Stimulated activated CD4-positive, alpha-beta T cell treated with anti-CD3 and anti-CD28 coated beads, Interleukin-12 subunit alpha, Interleukin-12 subunit beta, amount 100 ng/mL, for 24 hours (primary cell): ENCODE measurements at places on chromosomes 11 and 22.

DNA sequence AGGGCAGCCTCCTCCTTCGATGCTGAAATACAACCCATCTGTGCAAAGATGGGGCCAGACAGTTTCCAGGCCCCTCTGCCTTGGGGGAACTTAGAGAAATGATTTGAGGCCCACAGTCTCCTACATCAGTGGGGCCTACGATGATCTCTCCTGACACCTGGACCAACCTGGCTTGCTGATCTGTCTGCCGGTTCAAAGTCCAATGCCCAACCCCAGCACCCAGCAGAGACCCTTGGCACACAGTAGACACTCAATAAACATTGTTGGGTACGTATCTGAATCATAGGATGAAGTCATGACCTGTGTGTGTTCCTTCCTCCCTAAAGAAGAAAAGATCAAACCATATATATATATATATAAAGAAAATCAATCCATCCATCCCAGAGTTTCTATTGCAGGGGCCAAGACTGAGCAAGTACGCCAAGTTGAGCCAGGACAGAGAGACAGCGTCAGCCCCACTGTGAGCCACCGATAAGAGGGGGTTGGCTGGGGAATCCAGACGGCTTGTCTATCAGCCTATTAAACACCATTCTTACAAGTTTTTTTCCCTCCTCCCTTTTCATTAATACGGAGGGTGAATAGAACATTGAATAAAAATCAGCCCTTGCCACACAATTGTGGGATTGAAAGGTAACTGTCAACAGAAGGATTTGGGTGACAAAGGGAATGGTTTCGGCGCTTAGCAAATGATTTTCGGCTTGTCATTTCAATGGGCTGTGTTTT is 244.1 kb downstream of the MN1 start:
- DNase-seq: no peak

GRCh38 chr22:24187731-24188644 is 6.7 kb downstream of the SUSD2 start:
- DNase-seq: no peak

DNA sequence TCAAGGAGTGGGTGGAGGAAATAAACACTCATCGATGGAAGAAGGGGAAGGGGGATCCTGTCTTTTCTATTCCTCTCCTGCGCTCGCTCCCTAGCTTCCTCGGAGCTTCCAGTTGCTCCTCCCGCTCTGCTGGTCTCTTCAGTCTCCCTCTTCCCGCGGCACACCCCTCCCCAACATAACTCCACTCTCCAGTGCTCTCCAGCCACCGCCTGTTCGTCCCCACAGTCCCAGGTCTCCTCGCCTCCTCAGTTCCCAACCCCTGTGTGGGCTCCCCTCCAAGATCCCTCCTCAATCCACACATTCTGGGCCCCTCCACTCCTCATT is 438 bp downstream of the ZW10 start:
- no peak for DNase-seq

DNA sequence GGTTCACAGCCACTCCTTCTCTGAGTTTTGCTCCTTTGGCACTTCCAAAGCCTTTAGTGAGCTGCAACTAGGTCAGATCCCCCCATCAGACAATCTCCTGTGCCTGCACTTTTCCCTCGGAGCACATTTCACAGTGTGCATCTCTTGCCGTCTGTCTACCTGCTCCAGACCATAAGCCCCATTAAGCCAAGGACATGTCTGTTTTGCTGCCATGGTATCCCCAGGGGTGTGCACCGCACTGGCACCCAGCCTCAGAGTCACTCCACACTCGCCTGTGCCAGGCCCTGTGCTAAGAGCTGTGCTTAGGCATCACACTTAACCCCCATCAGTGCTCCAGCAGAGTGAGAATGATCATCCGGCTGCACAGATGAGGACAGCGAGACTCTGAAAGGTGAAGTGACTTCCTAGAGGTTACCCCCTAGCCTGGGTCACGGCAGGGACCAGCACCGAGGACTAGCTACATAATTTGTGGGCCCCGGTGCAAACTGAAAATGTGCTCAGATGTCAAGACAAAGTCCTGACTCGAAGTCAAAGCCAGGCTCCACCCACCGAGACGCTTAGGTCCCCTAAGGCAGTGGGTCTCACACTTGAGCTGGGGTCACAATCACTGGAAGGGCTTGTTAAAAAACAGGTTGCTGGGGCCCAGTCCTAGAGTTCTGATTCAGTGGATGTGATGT is 33.9 kb downstream of the ARRB1 start:
- no peak for DNase-seq

DNA sequence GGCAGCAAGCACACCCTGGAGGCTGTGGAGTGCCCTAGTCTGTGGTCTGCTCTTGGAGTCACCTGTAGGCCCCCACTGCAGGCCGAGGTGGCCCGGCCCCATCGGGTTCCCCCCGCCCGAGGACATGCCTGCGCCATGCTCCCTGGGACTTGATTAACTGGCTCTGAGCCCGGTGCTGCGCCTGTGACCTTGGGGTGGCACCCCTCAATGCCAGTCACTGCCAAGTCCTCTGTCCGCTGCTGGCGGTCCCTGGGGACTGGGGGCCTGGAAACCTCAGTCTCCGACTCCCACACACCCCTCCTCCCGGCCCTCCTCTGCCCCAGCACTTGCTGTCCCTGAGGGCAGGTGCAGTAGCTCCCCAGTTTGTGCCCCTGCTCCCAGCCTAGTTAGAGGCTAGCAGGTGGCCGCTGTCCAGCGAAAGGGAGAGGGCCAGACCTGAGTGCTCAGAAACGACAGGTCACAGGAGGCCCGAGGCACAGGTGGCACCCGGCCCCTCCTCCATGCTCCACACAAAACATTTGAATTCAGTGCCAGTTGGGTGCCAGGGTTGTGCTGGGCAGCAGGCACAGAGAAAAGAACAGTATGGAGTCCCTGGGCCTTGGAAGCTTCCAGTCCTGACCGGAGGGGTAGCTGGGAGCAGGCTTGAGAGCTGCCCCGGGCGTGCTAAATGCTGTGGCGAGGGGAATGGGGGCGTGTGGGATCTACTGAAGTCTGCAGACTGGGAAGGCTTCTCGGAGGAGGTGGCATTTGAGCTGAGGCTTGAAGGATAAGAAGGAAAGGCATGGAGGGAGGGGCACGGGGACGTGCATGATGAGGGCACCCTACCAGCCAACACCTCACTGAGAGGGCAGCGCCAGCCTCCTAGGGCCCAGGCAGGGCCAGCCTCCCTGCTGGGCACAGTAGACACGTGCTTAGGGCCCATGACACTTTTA is 16.4 kb upstream of the FLRT1 start:
- DNase-seq: no peak

DNA sequence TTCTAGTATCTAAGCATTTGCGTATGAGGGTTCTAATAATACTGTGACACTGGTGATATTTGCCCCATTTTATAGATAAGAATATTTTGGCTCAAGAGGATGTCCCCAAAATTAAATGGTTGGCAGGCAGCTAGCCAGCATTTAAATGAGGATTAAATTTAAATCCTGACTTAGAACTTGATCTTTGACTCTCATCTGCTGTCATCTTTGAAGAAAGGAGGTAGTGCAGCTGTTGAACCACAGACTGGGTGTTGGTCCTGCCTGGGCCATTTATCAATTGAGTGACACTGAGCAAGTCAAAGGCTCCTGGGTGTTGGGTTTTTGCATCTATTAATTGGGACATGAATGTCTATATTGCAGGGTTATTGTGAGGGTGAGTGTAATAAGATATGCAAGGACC is 112.3 kb downstream of the INSC start:
- DNase-seq: no peak

DNA sequence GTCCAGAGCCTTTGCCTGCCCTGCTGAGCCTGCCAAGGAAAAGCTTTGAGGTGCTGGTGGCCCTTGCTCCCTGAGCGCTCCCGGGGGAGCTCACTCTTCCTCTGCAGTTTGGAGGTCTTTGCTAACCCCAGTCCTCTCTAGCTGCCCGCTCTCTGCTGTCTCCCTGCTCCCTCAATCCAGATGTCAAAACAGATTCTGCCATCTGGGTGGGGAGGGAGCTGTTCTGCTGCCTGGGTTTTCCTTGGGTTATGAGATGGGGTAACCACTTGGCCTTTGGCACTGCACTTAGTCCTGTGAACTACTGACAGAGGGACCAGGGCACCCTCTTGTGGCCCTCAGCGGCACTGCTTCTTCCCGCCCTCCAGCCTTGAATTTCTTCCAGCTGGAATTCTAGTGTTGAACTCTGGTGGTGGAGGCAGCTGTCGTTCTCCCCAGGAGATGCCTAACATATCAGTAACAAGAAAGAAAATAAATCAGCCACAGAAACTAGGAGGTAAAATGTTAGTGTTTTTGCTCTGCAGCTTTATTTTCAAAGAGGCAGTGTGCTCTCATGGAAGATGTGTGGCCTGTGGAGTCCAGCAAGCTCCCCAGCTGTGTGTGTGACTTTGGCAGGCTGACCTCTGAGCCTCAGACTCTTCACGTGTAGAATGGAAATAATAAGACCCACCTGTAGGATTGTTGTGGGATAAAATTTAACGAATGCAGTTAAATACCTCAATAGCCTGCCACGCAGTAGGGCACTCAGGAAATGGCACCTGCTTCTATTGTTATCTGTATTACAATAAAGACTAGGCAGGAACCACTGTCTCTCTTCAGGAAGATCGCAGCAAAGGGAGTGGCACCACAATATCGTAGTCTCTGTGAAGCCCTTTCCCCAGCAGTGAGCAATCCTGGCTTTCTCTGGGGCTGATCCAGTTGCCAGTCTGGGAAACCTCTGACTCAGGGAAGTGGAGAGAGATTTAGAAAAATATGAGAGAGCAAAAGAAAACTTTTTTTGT is 23.4 kb downstream of the ARFGAP2 start:
- peak; percentile 31 for DNase-seq

- DNase-seq: no peak
These were observed 48.8 kb downstream of the SMCO4 start for GRCh38 chr11:93494357-93494756.

GRCh38 chr11:117824571-117825537 is at the start of gene FXYD2:
FXYD2 (minus strand) TSS chr11:117824744; CDS start chr11:117824678, 66 bp downstream.
- no peak for DNase-seq

DNA sequence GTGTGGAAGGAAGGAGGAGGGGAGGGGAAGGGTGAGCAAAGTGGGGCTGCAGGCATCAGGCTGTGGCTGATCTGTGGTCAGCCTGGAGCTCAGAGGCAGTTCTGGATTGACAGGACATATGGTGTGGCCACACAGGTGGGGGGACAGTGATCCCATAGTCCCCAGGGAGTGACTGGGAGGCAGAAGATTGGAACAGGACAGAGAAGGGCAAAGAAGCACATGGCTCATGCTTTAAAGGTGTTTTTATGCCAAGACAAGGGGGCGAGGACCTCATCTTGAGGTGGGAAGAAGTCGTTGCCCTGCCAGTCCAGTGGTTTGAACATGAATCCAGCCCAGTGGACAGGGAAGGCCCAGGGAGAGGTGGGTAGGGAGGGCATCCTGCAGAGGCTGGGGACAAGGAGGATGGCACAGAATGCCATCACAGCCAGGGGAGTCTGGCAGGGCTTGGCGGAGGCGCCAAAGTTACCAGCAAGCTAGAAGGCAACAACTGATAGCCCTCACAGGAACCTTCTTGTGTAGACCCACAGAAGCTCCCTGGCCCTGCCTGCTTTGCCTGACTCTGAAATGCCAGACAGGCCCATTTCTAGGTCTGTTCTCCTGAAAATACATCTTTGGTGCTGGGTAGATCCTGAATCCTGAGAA is 3.1 kb downstream of the BET1L start:
- DNase-seq: no peak

DNA sequence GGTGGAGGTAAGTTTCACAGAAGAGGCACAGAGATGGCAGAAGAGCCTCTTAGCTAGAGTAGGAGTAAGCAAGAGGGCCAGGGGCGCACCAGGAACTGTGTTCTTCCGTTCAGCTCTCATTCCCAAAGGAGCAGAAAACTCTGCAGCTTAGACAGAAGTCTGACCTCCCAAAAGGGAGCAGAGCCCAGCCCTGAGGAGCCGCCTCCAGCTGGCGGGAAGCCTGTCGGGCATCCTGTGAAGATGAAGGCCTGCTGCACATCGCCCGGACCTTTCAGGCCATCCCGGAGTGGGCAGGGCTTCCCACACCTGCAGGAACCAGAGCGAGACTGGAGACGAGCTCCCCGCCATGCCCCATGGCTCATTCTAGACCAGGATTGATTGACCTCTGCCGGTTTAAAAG is 1102.8 kb downstream of the BRD1 start:
- DNase-seq: no peak

- no peak for DNase-seq
These were observed 33.4 kb downstream of the FDX1 start for GRCh38 chr11:110463153-110463552.

GRCh38 chr22:24503137-24503842 is 8.2 kb downstream of the UPB1 start:
- DNase-seq: peak; percentile 56

- no peak for DNase-seq
These were observed 15.0 kb downstream of the METTL15 start for GRCh38 chr11:28123151-28123581.

GRCh38 chr11:126046570-126047195 is 16.0 kb downstream of the CDON start:
- DNase-seq: no peak

DNA sequence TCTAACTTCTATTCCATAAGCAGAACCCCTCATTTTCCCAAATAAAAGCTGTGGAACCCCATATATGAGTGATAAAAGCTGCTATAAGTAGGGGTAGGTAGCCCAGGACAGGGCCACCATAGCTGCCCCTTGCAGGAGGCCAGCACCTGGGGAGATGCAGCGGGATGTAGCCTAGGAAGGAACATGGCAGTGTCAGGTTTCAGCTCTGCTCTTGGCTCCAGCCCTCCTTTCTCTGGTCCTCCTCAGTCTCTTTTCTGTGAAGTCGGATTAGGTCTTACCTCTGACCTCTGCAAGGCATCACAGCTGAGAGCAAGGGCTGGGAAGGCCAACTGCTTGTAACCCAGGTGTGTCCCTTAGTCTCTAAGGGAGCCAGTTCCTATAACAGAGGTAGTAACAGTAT is 135.6 kb downstream of the NAV2 start:
- DNase-seq: no peak

DNA sequence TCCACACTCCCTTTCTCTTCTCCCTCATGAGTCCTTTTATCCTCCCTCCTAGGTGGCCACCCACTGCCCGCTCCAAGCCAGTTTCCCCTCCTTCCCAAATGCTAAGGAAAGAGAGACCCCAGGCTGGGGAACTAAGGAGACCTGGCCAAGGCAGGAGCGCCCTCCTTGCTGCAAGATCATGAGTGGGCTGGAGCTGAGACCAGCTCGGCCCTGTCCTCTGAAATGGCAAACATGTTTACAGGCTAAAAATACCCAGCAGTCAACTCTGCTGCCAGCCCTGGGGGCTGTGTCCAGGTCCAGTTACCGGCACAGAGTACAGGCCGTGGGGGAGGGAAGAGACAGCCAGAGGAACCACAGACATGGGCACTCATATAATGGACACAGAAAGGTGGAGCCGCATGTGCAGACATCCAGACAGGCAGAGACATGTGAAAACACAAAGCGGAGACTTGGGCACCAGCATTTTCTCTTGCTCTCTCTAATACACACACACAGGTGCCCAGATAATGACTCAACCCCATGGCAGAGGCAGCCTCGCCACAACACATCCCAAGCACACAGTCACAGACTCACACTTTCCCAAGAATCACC is 1.2 kb upstream of the AHNAK start:
- DNase-seq: no peak

- DNase-seq: no peak
These were observed 59.3 kb downstream of the PDGFD start for GRCh38 chr11:104104664-104105063.

- DNase-seq: no peak
These were observed 698.4 kb downstream of the TBC1D22A start for GRCh38 chr22:47460861-47461260.
